ENCODE measurements at places on chromosomes 16 and 17.

DNA sequence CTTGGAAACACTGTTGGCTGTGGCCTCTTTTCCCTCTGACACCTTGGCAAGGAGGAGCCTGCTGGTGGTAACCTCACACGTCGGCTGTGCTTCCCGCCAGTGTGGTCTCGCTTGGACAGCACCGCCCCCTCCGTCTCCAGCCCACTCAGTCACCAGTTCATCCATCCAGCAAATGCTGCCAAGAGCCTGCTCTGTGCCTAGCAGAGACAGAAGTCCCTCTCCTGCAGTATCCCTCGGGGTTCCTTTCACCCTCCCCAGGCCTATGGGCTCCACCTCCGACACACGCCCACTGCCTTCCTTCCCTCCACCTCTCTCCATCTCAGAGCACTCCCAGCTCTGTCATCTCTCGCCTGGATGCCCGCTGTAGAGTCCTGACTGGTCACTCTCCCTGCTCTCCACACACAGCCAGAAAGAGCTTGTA is 12.3 kb downstream of the CACNG4 start:
- DNase-seq = no peak

DNA sequence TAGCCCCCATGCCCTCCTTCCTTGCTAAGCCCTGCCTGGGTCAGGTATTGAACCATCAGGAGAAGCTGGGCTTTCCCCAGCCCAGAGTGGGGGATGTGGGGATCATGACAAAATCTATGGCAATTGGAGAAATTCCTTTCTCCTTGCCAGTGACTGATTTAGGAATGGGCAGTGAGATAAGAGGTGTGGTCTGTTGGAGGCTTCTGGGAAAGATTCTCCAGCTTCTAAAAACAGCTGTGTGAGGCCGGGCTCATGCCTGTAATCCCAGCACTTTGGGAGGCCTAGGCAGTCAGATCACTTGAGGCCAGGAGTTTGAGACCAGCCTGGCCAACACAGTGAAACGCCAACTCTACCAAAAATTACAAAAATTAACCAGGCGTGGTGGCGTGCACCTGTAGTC is 69.1 kb downstream of the SRCIN1 start:
- no peak for DNase-seq

DNA sequence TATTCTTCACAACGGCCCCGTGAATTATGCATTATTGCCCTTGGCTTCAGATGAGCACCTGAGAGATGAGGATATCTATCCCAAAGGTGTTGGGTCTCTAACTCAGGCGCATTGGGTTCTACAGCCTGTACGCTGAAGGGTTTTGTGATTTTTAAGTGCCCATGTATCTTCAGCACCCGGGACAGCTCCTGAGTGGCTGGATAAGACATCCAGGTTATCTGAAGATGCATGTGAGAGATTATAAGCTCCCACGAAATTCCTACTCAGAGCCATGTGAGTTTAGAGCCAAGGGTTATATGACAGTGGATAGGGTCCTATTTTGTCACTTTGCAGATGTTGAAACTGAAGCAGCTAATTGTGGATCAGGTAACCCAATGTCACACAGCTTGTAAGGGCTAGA is 612.3 kb upstream of the EEF2KMT start:
- DNase-seq = peak; percentile 15

DNA sequence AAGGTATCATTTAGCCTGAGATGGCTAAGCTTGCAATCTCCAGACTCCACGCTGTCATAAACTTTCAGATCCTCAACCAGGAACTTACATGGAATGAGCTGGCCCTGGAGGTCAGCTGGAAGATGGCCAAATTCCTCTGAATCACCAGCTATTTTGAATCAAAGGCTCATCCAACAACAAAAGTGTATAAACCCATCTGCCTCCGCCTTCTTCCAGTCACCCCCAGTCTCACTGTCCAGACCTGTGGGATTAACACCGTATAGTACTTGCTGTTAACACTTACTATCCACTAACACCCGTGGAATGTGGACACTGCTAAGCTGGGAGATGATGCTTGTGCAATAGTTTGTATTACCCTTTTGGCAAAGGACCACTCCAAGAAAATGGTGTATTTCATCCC is 1.9 kb upstream of the LCMT1 start:
- DNase-seq = no peak

DNA sequence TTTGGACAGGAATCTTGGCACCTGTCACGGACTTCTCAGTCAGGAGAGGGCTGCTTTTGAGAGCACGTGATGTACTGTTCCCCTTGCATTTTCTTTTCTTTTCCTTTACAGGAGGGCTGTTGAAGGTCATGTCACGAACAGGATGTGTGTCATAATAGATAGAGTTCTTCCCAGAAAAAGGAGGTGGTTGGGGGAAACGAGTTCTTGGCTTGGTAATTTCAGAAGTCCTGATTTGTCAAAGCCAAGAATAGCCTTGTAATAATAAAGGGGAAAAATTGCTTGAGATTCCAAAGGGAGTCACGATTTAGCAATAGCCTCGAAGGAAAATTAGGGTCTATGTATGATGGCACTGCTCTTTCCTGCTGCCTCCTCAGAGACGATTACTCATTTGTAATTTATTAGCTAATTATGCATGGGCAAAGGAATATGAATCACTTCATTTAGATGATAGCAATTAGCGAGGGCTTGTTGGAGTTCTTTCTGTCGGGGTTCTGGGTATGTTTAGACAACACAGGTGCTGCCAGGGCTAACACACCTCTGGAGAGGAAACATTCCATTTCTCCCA is 277.7 kb upstream of the N4BP1 start:
- no peak for DNase-seq

- DNase-seq = no peak
These were observed 44.4 kb upstream of the MED13 start for GRCh38 chr17:62109378-62109902.
